ENCODE measurements at places on chromosomes 13 and 19.

DNA sequence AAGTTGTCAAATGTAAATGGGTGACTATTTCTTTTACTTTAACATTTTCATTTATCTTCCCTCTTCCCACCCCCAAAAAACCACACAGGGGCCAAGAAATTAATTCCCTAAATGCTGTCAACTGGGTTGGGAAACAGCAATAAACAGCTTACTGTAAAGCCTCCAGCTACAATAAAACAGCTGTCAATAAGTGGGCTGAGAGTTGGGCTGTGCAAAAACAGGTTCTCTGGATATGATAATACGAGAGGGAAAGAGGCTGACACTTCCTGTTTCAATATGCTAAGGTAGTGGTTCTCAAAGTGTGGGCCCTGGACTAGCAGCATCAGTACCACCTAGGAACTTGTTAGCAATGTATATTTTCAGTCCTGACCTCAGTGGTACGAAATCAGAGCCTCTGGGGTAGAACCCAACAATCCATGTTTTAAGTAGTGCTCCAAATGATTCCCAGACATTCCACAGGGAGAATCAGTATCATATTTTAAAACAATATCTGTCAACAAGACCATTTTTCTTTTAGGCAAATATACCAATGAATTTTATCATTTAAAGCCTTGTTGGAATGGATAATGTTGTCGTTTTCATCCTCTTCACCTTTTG lies 8.4 kb downstream of the PCDH9 start:
- DNase-seq = no peak

DNA sequence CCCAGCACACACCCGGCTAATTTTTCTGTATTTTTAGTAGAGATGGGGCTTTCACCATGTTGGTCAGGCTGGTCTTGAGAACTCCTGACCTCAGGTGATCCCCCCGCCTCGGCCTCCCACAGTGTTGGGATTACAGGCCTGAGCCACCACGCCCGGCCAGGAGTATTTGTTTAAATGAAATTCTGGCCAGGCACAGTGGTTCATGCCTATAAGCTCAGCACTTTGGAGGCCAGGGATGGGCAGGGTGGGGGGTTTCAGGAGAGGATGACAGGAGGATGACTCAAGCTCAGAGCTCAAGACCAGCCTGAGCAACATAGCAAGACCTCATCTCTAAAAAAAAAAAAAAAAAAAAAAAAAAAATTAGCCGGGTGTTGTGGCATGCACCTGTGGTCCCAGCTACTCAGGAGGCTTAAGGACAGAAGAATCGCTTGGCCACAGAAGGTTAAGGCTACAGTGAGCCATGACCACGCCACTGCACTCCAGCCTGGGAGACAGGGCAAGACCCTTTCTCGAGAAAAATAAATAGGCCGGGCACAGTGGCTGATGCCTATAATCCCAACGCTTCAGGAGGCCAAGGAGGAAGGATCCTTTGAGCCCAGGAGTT lies 8.2 kb upstream of the DHDH start:
- DNase-seq = no peak

DNA sequence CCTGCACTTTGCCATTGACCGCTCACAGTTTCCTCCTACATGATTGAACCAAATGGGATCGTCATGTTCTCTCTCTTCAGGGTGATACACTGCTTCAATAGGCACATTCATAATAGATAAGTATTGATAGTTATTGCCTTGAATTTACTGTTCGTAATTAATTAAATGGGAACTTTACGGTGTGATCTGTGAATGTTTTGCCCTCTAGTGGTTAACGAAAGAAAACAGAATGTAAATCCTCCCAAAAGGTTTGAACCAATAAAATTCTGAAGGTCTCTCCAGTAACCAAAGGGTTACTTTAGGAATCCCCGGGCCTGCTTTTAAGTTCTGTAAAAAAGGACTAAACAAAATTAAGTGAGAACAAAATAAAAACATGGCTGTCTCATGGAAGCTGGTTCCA lies 389.3 kb downstream of the DACH1 start:
- no peak for DNase-seq

DNA sequence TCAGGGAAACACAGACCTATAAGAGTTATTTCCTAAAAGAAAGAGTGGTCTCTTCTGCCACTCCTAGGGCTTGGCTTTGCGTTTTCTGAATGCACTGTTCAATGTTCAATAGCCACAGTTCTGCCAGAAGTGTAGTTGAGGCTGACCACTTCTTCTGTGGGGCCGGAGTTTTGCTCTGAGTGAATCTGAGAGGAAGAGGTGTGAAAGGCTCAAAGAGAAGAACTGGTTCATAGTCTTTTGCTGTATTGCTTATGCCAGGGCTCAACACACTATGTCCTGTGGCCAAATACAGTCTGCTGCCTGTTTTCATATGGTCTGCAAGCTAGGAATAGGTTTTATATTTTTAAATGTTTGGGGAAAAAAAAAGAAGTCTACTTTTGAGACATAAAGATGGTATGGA lies 128.2 kb downstream of the STOML3 start:
- DNase-seq = no peak

GRCh38 chr13:48733739-48734335 lies 80.1 kb downstream of the CYSLTR2 start:
- DNase-seq = no peak

DNA sequence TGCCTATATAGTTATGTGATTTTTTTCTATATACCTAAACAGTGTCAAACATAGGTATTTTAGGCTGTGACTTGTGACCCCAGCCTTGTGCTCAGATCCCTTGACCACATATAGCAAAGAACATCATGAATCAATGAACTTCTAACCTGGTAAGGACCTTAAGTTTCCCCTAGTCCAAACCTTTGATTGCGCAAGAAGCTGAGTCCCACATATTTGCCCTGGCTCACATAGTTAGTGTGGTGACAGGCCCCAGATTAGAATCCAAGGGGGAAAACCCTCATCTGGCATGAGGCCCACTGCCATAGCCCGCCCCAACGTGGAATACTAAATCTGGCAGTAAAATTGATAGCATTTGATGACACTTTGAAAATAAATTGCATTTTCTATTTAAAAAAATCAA lies 171.8 kb downstream of the MZT1 start:
- no peak for DNase-seq

GRCh38 chr19:34452723-34453122 lies 24.5 kb downstream of the UBA2 start:
- DNase-seq = no peak

- no peak for DNase-seq
Measured at GRCh38 chr13:80303225-80303811, 37.6 kb downstream of the SPRY2 start.

DNA sequence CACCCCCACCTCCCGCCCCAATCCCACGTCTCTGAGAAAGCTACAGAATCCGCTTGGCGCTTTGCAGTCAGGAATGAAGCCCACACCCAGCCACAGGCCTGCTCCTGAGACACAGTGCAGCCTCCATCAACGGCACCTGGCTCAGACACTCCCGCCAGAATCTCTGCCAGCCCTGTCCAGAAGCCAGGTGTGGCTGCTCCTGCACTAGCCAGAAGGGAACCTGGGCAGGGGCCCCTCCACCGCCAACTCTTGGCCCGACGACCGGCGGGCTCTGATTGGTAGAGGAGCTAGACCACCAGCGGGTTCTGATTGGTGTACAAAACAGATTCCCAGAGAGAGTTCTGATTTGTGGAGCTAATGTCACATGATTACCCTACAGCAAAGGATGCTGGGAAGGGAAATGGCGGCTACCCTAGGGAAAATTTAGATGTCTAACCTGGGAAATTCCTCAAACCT lies 2.9 kb upstream of the PPP6R1 start:
- DNase-seq = no peak

DNA sequence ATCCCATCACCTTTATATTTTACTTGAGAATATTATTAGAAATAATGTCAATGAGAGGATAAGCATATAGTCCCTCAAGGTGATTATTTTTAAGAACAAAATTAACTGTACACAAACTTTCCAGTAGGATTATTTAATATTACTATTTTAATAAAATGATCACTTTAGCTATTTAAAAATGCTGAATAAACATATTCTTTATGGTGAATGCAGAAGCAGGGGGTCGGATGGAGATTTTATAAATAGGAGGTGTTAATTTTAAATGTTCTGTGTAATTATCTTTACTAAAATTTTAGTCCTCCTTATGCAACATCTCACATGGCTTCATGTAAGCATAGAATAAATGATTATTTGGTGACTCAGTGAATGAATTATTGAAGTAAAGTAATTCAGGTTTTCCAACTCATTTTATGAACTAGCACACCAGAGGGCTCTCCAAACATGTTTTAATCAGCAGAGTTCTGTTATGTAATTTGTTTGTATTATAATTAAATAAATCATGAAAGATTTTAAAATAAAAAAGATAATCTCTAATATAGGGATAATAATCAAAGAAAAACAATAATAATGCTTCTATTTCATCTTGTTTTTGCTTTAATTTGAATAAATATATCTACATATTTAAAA lies 1635.2 kb downstream of the EFNB2 start:
- no peak for DNase-seq

- no peak for DNase-seq
Measured at GRCh38 chr19:31784671-31785101, 435.4 kb upstream of the TSHZ3 start.

DNA sequence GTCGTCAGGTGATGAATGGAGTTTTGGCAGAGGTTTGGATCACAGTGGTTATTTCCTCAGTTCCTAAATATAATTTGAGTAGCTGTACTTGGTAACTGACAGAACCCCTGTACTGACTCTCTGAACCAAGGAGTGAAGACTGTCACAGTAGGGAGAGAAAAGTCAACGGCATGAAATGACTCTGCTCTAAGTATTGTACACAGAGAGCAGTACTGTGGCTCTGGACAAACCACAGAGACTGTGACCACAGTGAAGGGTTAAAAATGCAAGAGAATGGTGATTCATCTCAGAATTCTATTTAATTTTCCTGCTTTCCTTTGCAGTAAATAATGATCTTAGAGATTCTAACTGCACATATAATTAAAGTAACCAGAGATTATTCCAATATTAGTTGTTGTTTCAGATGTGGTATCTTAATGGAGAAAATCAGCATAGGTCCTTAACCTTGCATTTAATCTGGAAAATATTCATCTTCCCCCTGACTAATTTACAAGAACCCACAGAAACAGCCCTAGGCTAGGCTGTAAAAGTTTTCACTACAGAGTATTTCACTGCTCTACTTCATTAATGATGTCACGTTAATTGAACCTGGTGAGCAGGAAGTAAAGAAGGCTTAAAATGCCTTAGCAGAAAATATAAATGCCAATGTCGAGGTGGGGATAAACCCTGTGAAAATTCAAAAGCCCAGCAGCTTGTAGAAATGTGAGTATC lies 221.9 kb downstream of the LIG4 start:
- DNase-seq = no peak

GRCh38 chr19:46475986-46476385 lies 4.6 kb upstream of the PNMA8A start:
- no peak for DNase-seq

DNA sequence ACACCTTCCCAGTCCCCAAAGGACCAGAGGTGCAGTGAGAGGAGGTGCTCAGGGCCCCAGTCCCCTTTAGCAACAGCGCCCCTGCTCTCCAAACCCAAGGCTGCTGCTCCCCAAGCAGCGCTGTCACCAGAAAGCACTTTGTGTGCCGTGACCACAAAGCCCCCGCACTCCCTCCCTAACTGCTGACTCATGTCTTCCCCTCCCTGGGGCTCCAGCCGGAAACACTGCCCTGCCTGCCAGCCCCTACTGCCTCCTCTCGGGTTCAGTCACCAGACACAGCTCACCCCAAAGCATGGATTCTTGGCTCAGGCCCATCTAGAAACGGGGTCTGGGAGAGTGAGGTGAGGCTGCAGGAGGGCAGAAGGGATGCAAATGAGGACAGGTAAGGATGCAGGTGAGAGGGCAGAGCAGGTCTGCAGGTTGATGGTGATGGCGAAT lies 4.9 kb upstream of the TNFSF14 start:
- DNase-seq = peak; percentile 93

- DNase-seq = no peak
Measured at GRCh38 chr13:60945396-60945795, 470.3 kb downstream of the PCDH20 start.

DNA sequence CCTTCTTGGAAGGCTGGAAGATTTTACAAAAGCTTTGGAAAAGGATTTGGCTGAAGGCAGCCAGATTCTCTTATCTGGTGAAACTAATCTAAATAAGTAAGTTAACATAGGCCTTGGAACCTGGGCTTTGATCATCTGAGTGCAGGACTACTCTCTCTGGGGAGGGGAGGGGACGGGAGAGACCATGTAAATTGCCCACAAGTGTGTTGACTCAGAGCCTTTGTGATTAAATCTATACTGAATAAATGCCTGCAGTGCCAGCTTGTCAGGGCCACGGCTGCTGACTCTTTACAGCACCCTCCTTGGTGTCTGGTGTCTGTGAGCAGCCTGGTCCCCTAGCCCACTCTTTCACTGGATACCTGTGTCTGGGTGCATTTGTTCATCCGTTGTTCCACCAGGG lies 251.4 kb downstream of the ITGBL1 start:
- DNase-seq = no peak

- DNase-seq = no peak
Measured at GRCh38 chr19:9352505-9352904, 10.3 kb upstream of the ZNF177 start.
